ENCODE measurements at places on chromosomes 11 and 22.

- no peak for DNase-seq
These were observed 1.8 kb upstream of the CD82 start for GRCh38 chr11:44563711-44564110.

- no peak for DNase-seq
These were observed 22.9 kb upstream of the THY1 start for GRCh38 chr11:119445850-119446249.

DNA sequence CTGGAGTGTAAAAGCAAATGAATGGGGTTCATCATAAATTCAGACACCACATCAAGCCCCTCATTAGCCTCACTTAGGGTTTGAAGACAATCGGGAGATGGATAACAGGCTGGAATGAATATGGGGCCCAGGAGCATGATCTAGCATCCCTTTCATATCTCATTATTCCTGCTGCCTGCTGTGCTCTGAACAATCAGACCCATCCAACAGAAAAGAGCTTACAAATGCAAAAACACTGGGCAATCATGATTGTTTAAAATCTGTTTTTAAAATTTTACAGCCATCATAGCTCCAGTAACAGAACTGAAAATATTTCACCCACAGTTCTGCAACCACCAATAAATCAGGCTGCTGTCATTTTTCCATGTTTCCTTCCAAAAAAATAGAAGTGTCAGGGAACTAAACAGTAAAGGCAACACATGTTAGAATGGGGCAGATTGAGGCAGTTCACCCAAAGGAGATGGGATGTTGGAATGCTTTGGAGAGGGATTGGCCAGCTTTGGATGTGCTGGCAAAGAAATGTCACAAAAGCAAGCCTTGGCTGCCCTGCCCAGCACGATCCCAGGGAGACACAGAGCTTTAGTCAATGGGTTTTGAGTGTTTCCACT lies 47.8 kb upstream of the BMAL1 start:
- no peak for DNase-seq

DNA sequence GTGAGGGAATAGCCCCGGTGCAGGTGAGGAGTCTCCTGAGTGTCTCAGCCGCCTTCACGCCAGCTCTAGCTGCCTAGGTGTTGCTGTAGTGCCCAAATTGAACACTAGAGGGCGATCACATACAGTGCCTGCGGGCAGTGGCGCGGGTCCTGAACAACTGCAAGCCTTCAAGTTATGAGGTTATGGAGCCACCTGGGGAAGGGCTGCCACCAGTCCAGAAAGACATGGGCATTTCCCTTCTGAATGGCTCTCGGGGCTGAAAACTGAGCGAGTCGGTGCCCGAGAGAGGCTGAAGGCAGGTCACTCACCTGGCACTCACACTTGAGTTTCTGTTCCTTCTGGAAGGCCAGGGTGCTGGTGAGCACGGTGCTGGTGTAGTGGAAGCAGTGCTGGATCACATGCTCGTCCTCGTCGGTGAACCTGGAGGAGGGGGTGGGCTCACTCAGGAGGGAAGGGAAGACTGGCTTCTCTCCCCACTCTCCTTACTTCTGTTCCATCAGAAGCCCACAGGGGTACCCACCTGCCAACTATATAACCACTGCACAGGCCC lies 88.4 kb downstream of the PDE2A start:
- DNase-seq = peak; percentile 82

DNA sequence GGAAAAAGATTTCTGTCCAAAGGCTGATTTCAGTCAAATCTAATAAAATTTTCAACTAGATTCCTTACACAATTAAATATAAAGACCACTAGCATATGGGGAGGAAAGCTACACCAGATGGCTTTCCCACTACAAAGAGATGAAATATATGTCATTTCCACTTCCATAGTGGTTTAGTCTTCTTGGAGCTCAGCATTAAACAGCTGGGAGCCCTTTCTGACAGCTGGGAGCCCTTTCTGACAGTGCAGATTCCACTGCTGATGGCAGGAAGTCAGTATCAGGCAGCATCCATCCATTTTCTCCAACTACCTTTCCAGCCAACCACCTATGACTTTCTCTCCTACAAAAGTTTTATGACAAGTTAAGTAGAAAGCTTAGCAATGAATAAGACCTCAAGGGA lies 177.9 kb downstream of the RRAS2 start:
- no peak for DNase-seq

DNA sequence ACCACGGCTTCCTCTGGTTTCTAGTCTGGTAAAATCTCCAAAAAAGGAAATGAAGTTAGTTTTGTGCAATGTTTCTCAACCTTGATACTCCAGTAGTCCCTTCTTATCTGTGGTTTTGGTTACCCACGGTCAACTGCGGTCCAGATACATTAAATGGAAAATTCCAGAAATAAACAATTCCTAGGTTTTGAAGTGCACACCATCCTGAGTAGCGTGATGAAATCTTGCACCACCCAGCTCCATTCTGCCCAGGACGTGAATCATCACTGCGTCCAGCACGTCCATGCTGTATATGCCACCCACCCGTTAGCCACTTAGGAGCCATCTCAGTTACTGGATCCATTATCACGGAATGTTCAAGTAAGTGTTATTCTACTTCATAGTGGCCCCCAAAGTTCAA lies 117.0 kb downstream of the FBXO7 start:
- DNase-seq = no peak

GRCh38 chr11:8095806-8096522 lies 15.0 kb downstream of the TUB start:
- no peak for DNase-seq
